KBM-7 (cell line): ENCODE measurements at places on chromosomes 12 and 14.

DNA sequence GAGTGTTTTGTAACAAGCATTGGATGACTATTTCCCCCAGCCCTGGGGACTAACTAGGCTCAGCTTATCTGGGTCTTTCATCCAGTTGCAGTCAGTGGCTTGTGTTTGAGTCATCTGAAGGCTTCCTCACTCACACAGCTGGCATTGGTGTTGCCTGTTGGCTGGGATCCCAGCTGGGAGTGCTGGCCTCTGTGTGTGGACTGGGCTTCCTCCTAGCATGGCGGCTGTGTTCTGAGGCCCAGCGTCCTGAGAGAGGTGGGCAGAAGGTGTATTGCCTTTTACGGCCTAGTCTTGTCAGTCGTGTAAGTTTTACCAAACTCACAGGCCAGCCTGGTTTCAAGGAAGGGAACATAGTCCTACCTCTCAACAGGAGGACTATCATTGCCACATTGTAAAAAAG is 28.3 kb upstream of the PPP2R5C start:
- no peak for DNase-seq

DNA sequence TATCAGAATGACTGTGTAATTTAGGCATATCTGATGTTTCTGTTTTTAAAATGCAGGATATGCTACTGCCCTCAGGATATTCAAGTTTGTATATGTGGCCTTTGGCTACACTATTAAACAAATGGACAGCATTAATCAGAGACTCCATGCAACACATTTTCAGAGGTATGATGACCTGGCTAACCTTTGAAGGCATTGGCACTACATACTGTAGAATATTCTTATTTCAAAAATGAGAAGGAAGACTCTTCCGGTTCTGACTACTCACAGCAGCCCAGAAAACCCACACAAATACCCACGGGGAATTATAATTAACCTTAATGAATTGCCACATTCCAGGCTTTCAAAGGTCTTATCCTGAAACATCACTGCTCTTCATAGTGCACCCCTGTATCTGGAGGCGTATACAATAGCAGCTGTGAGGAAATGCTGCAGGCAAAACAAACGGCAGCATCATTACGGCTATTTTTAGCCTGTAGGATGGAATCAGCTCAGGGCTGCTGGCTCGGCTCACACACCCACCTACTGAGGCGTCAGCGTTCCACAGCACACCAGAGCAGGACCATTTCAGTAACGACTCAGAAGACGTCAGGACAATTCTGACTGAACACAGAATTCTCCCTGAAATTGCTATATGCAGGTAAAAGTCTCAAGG is 648.5 kb downstream of the RPS29 start:
- DNase-seq = no peak

GRCh38 chr12:57868851-57869268 is 22.3 kb upstream of the CTDSP2 start:
- no peak for DNase-seq

DNA sequence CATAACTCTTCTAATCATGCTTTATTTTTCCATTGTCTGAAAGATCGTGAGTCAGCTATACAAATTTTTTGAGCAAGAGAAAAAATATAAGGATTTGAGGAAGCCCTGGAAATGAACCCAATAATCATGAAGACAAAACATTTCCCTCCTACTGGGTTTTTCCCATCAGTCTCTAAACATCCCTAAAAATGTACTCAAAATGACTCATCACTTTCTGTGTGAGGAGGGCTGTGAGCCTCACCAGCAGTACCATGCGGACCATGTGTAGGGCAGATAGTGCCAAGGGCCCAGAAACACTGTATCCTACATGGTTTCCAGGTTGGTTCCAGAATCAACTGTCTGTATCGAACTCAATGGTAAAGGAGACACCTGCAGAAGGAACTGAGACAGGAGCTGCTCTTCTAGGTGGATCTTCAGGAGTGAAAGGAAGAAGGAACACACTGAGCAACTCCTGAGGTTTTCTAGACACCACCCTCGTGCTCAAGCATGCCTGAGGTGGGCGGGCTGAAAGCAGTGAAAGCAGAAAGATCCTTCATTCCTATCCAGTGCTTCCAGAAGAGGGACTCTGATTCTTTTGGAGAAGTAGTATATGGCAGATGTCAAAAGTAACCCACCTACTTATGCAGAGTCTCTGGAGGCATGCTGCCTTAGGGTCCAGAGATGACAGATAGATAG is 48.6 kb upstream of the RHOJ start:
- DNase-seq = no peak

GRCh38 chr12:110289044-110289710 is 8.1 kb downstream of the ATP2A2 start:
- no peak for DNase-seq

DNA sequence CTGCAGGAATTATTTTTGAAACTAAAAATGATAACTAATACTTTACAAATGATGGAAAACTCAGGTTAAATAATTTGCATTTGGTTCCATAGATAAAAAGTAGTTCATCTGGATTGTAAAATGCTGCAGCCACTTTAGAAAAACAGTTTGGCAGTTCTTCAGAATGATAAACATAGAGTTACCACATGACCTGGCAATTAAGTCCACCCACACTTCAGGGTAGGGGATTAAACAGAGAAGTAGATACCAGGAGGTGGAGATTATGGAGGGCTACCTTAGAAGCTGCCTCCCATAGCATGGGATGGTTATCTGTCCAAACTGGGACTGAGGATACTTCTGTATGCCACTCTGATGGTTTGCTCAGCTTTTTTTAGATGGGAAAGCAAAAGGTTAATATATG is 22.2 kb downstream of the ARF6 start:
- DNase-seq = no peak

- no peak for DNase-seq
Measured at GRCh38 chr14:75727124-75727523, 66.1 kb downstream of the TTLL5 start.

GRCh38 chr12:105420659-105421240 is 90.3 kb downstream of the C12orf75 start:
- DNase-seq = peak; percentile 61

DNA sequence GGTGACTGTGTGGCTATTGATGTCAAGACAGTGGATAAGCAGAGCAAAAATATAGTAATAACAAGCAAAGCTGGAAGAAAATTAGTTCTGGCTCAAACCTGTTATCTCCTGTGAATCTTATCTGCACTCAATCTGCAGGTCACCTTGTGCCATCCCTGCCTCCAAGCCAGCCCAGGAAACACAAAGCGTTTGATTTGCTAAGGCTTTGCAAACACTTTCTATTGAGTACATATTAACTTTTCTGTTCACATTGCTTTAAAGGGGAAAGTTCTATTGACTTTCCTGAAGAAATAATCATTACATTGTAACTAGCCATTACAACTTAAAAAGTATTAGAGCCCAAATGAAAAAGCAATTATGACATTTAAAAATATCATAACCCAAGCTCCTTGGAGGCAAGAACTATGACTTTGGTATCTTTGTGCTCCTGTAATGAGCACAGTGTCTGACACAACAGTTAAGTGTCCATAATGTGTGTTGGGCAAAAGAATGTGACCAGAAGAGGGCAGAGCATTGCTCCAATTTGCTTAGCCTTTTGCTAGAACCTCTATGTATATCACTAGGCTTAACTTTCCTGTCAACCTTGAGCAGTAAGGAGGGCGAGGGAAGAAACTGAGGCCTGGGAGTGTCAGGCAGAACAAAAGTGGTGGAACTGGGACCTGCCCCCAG is 24.7 kb downstream of the SERPINA3 start:
- DNase-seq = peak; percentile 2

DNA sequence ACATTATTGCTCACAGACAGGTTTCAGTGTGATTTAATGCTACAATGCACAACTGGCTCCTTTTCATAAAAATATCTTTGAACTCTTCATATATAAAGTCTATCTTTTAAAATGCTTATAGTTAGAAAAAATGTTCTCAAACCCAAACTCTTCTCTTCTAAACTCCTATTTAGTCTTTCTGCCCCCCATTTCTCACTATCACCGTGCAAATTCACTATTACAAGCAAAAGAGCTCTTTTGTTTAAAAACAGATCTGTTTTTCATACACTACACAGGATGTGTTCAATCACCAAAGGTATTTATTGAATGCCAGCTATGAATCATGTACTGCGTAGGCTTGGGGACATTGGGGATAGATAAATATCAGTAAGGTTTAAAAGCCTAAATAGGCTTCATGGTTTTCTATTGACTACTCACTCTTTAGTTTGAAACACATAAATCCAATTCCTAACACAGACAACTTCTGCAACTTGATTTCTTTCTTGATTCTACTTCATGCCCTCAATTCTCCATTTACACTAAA is 692.3 kb downstream of the C12orf50 start:
- DNase-seq = no peak

- no peak for DNase-seq
Measured at GRCh38 chr14:82641050-82641540, 1107.4 kb upstream of the SEL1L start.

GRCh38 chr12:116919247-116919661 is 8.5 kb downstream of the FBXW8 start:
- DNase-seq = peak; percentile 81

DNA sequence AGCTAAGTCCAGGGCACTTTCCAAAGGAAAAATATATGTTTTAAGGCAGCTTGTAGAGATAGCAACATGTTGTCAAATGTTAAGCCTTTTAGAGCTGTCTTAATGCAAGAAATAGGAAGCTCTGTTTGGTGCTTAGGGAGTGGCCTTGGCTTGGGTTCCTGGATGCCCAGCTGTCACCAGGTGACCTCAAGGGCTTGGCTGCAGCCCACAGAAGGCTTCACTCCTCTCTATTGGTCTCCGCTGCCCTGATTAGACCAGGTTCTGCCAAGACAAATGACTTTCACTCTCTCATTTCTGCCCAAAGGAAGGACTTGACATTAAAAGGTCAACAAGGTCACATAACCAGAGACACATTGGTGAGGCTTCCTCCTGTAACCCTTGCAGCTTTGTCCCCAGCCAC is 76.8 kb downstream of the WSCD2 start:
- DNase-seq = no peak

GRCh38 chr12:54725233-54725843 is 77.2 kb upstream of the DCD start:
- peak; percentile 68 for DNase-seq

- DNase-seq = no peak
Measured at GRCh38 chr12:122987086-122987951, 6.8 kb downstream of the ARL6IP4 start.
